RKO (cell line): ENCODE measurements at places on chromosomes 7 and 10.

DNA sequence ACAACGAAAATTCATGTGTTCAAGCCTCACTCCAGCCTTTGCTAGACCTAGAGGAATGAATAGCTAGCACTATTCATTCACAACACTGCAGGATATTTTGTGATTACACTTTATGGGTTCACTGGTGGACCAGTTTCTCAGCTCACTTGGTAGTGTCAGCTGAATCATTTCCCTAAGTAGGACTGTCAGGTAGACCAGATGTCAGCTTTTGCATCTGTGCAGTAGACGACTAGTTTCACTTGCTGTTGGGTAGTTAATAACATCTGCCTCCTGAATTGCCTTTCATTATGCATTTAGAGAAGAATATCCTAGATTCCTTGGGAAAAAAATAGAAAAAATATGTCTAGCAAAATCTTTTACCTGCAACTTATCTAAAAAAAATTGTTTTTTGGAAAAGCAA is 296.4 kb downstream of the ADARB2 start:
- no peak for DNase-seq

DNA sequence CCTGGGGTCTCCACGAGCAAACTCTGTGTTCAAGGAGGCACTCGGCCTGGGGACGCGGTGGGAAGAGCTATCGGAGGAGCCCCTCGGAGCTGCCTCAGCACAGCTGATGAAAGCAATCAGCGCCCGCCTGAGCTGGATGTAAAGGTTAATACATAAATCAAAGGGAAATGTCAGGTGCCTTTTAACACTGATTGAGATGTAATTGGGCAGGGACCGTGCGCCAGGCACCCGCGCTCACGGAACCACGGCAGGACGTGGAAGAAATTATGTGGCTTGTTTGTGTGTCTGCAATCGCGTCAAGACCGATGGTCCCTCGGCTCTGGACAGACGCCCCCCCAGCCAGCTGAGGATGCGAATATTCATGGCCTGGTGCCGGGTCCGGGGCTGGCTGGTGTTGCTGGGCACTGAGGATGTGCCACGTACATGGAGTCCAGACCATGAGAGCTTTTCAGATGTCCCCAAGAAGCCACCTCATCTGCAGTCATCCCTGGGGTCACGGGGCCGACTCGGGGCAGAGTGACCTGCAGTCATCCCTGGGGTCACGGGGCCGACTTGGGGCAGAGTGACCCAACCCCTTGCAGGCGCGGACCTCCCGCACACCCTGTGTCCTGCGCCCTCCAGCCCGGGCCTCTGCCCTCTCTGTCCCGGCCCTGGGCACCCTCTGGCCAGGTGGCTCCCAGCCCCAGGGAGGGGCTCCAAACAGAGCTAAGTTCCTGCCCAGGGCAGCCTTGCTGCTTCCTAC is 15.6 kb downstream of the FOXL3 start:
- no peak for DNase-seq

DNA sequence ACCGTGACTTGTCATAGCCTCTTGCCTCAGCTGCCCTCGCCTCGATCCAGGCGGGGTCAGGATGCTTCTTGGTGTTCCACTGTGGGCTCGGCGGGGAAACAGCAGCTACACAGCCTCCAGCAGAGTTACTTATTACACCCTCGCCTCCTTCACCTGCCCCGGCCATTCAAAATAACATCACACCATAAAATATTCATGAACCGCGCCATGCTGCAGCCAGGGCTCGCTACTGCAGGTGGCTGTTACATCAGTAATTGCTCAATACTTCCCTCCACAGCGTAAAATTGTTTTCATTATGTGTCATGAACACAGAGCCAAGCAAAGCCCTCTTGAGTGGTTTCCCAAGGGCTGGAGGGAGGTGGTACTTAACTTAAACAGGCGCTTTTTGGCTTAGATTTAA is 241.5 kb upstream of the SP8 start:
- DNase-seq: no peak

DNA sequence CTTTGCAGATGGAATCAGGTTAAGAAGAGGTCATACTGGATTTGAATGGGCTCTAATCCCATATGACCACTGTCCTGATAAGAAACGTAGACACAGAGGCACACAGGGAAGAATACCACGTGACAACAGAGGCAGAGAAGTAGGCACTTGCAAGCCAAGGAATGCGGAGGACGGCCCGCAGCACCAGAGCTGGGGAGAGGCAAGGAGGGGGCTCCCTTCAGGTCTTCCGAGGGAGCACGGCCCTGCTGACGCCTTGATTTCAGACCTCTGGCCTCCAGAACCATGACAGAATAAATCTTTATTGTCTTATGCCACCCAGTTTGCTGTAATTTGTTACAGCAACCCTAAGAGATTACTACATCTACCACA is 44.7 kb upstream of the TMEM213 start:
- no peak for DNase-seq

- no peak for DNase-seq
These were observed 50.2 kb downstream of the PDIA4 start for GRCh38 chr7:148978091-148978490.

GRCh38 chr10:46068117-46068516 is 22.0 kb upstream of the MSMB start:
- no peak for DNase-seq

GRCh38 chr10:94443549-94443948 is 41.2 kb downstream of the TBC1D12 start:
- no peak for DNase-seq

DNA sequence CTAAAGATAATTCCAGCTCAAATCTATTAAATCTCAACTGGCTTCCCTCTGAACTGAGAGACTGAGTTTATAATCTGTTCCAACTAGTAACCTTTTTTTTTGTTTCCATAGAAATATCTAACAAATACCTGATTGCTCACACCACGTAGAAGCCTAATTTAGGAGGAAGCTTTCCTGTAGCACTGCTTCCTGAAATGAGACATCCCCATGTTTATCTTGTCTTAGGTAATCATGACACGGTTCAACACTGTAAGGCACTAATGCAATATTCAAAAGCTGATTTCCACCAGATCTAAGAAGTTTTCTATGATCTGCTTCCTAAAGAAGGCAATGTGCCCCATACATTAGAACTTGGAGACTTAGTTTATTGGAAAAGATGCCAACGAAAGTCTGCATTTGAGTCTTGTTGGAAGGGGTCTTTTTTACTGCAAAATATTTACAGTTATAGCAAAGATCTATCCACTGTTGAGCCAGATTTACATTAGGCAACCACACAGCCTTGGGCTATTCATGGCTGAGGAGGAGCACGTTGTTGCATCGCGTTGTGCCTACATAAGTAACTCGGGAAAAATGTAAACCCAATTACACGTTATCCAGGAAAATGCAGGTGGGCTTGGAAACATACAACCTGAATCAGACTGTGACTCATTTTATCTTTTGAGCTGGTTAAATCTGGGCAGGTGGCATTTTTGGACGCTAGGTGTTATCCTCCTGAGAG is 66.3 kb downstream of the VIPR2 start:
- DNase-seq: no peak

GRCh38 chr7:92460109-92460508 is 12.8 kb downstream of the GATAD1 start:
- no peak for DNase-seq

DNA sequence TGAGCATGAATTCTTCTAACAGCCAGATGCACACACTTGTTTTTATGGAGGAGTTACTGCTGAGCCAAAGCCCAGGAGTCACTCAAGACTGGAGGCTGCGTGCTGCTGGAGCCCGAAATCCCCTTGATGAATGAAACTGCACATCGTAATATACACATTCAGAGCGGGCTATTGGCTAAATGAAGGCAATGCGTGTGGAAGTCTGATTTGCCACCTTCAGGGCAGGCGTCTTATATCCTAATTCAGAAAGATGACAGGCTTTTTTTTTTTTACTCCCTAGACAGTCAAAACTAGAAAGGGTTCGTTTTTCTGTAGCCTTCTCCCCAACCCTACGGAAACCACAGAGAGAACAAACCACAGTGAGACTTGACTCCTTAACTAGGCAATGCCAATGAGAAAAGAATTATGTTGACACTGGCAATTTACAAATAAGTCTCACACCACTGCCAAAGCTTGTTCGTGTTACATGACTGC is 227.2 kb upstream of the KLF14 start:
- peak; percentile 97 for DNase-seq

DNA sequence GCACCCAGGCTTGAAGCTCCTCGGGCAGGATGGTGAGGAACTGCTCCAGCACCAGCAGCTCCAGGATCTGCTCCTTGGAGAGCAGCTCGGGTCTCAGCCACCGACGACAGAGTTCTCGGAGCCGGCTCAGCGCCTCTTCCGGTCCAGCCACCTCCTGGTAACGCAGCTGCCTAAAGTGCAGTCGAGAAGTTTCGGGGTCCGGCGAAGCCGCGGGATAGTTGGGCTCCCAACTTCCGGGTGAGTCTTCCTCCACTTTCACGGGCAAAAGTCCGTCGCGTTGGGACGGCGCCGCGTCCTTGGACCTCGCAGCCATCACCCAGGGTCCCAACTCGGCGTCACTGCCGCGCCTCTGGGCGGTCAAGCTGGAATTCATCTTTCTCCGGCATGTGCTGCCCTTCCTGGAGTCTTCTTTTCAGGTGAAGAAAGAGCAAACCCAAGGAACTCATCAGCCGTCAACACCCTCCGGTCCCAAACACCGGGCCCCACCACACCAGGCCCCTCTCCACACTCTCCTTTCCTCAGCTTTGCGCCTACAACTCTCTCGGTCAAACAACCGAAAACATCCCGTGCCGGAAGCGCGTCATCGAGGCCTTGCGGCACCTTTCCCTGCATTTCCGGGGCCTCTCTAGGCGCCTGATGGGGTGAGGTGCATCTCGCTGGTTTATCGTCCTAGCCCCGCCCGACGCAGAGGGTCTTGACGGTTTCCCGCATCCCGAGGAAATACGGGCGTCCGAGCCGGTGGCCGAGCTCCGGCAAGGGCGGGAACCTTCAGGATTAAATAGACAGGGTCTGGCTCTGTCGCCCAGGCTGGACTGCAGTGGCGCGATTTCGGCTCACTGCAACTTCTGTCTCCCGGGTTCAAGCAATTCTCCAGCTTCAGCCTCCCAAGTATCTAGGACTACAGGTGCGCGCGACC is at the start of gene ZNF394:
Gene ZNF394 (minus strand): TSS at position 561 of the 916 bp plus-strand sequence. CDS start 188 bp downstream, at position 373.
- peak; percentile 96 for DNase-seq

- peak; percentile 37 for DNase-seq
These were observed 407.7 kb downstream of the SH2D4B start for GRCh38 chr10:80945264-80945880.

GRCh38 chr10:48533951-48534720 is 70.7 kb downstream of the ARHGAP22 start:
- DNase-seq: no peak

DNA sequence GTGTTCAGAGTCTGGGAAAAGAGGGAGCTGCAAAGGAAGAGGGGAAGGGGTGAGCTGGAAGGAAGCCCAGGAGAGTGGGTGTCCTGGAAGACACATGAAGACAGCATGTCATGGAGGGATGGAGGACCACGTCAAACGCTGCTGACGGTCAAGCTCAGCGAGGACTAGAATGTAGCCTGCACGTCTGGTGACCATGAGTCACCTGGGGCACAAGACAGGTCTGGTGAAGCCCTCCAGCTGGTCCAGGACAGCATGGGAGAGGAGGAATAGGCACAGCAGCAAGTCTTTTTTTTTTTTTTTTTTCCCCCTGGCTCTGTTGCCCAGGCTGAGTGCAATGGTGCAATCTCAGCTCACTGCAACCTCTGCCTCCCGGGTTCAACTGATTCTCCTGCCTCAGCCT is 19.6 kb upstream of the AMZ1 start:
- no peak for DNase-seq

- DNase-seq: no peak
These were observed 52.0 kb downstream of the JAKMIP3 start for GRCh38 chr10:132117636-132118190.

DNA sequence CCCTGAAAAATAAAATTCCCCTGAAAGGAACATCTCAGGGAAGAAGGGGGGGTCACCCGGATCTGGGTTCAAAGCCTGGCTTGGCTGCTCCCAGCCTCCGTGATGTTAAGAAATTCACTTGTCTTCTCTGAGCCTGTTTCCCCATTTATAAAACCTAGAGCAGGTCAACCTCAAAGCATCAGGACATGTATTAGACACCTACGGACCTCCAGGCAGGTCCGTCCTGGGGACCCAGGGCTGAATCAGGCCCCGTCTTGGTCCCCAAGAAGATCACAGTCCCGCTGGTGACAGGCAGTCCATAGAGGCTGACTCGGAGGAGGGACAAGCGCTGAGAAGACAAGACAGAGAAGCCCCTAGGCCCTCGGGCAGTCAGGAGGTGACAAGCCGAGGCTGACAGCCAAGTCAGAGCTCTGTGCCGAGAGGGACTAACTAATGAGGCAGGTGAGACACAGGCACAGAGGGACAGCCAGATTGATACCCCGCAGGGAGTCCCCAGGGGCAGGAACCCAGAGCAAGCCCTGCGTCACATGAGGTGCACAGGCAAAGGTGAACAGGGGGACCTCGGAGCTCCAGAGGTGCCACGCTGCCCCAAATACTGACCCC is 2.9 kb downstream of the MYL10 start:
- DNase-seq: no peak

DNA sequence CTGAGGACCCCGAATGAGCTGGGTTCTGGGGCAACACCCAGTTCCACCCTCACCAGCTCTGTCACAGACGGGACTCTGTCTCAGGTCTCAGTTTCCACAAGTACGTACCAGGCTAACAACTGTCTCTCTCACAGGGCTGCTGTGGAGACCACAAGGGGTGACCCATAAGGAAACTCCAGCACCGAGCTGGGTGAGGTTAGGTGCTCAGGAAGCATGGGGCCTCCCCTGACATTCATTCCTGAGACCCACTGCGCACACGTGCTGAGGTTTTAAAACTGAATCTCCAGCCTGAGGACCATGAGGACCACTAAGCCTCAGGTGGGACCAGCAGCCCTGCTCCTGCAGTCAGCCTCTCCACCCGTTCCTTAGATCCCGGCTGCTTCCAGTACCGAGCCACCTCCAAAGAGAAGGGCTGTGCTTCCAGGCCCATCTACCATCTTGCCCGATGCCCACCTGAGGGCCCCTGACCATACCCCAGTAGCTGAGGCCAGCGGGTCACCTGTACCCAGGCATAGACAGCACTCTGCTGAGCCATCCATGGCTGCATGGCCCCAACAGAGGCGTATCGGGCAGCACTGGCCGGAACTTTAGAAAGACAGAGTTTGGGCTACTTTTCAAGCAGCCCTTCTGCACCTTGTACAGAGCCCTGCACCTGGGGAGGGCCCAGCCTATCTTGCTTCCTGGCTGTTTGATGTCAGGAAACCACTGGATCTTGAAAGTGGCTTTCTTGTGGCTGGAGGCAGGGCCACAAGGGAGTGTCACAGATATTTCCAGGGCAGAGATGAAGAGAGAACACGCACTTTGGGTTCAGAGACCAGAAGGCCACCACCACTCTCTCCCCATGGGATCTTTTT is 18.7 kb downstream of the HSPA12A start:
- no peak for DNase-seq

- no peak for DNase-seq
These were observed 98.6 kb downstream of the SLC16A9 start for GRCh38 chr10:59611048-59611447.

DNA sequence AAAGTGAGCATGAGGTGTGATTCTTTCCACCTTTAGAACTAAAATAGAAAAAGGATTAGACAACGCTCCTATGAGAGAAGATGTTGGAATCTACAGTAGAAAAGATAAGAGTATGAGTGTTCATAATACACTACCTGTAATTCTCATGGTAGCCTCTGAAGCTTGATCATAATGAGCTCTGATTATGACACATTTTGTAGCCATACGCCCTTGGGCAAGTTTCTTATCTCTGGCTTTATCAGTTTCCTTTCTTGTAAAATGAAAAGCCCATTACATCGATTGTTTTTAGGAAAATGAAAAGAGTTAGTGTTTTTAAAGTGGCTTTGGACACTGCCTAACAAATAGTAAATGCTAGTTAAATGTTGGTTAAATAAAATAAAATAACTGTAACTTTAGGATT is 22.4 kb upstream of the PRSS58 start:
- no peak for DNase-seq
